AG10803 (cell line): ENCODE measurements at places on chromosomes 7 and 10.

- no peak for DNase-seq
Measured at GRCh38 chr7:33201821-33202220, 72.5 kb downstream of the BBS9 start.

- DNase-seq = no peak
Measured at GRCh38 chr10:124160176-124160575, 66.8 kb upstream of the CHST15 start.

DNA sequence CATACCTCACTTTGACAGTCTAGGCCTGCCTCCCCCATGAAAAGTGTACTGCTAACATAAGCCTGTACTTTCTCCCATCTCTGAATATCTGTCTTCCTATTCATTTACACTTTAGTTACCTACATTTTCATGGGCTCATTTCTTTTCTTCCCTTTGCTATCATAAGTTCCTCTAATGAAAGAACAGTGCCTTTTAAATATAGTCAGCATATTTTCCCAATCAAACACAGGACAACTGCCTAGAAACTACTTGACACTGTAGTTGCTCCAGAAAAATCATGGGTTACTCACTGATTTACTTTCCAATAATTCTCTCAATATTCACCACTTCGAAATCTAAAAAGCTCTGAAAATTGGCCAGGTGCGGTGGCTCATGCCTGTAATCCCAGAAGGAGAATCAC is 2.8 kb upstream of the TAX1BP1 start:
- no peak for DNase-seq

- no peak for DNase-seq
Measured at GRCh38 chr7:94907811-94908322, 473 bp downstream of the PPP1R9A start.

- peak; percentile 29 for DNase-seq
Measured at GRCh38 chr10:103592186-103593021, 98.9 kb downstream of the NEURL1 start.

DNA sequence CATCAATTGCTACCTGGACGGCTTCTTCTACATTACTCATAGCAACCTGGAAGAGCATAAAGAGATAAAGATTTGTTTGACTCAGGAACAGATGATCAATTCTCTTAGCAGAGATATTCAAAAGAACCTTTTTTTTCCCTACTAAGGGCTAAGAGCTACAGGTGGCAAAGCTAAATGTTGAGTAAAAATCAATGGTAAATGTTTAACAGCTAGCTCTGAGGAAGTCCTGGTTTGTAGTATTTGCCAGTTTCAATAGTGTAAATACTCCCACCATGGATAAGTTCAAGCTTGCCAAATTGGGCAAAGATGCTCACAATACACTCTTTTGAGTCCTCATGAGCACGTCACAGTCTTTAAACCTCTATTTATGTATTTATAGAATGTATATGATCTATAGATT is 64.0 kb downstream of the AKR1E2 start:
- no peak for DNase-seq

DNA sequence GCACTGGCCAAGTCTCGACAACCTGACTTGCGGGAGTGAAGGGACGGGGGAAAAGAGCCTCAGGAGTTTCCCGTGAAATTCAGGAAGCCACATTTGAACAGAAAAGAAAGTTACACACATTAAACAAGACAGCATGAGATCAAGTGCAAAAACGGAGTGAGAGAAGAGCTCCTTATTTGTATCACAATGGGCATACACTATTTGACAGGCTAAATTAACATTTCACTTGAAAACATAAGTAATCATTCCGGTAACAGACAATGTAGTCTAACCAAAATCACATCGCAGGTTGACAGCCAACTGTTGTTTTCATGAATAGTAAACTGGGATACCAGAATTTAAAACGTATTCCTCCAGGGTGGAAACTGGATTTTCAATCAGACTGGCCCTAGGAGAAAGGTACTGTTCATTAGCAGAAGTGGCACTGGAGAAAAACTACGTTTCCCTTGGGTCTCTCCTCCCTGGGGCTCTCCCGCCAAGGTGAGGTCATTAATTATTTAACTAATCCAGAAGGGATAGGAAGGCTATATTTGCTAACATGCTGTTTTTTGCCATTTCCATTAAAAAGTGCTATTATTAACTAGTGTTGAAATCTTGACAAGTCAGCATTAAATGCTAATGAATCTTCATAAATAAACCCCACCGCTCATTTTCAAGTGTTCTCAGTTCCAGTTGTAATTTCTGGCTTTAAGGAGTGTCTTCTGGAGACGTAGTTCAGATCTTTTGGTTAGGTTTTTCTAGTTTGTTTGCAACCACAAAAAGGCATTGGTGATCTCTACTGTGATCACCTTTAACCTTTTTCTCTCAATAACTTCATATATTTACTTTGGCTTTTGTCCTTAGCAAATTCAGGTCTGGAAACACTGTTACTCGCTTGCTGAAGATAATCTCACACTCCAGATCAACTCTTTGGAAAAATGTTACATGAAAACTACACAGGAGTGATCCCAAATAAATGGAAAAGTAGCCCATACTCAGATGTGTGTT is 25.1 kb downstream of the RHEB start:
- DNase-seq = no peak

DNA sequence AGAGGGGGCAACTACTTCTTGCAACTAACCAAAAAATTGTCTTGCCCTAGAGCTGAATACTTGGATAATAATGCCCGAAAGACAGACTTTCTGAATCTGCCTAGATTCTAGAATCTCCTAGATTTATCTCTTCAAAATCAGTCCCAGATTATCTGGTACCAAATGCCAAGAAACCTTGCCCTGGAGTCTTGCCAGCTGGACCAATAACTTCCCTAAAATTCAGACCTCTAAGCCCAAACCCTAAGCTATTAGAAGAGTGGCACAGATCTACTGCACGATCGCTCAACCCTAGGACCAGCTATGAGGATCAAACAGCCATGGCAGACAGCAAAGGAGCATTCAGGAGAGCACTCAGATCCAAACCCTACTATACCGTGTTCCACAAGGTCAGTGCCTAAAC is 45.0 kb downstream of the ARMH3 start:
- DNase-seq = no peak

DNA sequence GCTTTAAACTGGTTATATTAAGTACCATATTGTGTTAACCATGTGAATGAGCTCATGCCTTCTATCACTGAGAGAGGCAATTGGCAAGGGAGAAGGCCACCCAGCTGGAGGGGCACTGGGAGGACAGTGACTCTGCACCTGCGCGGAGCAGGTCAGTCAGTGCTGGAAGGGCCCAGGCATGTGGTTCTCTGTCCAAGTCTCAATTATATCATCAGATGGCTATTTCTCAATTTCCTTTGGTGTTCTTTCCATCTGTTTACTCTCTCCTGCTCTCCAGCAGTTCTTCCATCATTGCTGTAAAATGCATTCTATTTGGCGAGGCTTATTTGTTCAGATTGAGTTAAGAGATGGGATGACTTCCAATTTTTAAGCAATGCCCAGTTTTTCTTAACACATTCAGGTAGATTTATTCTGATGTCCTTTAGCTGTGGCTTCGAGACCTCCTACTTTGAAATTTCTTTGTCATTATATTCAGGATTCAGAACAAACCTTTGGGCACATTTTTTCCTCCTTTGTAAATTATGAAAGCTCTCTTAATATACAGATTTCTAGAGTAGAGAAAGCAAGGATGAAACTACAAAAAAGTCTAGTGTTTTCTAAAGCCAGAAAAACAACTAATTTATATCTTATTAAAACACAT is 159.3 kb downstream of the BMPER start:
- peak; percentile 51 for DNase-seq

- no peak for DNase-seq
Measured at GRCh38 chr7:42893346-42894240, 18.3 kb downstream of the C7orf25 start.

DNA sequence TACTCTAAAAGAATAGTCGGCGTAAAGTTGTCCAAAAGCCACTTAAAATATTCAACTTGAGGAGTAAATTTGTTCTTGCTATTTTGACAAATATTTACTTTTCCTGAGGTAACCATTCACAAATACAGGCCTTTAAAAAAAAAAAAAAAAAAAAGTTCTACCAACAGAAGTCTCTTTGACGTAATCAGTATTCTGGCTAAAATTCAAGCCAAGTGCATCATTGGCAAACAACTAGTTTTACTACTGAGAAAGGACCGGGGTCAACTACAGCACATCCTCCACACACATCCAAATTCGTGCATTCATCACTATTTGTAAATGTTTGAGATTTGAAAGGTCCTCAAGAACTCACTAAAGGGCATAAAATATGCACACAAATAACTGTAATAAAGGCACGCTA is 2.0 kb downstream of the OAT start:
- peak; percentile 66 for DNase-seq

DNA sequence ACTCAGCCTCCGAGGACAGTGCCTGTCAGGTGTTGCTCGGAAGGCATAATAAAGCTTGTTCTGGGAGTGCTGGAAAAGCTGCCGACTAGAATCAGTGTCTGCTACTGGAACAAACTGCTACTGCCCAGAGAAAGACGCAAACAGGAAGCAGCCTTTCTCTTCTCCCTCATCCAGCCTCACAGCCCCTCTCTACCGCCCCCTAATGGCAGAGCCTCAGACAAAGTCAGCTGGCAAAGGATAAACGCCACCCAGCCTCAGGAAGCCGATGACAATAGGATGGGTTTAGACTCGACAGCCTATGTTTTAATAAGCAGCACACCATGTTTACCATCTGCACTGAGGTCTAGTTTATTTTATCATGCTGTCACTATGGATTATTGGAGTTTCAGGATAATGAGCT is 169.5 kb upstream of the LYZL1 start:
- peak; percentile 13 for DNase-seq

GRCh38 chr7:132145466-132145865 is 430.8 kb downstream of the PLXNA4 start:
- peak; percentile 89 for DNase-seq

DNA sequence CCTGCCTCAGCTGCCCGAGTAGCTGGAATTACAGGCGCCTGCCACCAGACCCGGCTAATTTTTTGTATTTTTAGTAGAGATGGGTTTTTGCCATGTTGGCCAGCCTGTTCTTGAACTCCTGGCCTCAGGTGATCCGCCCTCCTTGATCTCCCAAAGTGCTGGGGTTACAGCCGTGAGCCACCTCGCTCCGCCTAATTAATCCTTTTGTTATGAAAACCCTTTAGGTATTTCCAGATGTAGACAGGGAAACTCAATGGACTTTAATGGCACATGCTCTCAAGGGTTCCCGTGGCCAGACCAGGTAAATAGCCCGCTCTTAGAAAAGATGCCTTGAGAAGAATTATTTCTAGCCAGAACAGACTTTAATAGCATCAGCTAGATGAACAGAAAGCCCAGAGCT is 19.7 kb upstream of the EXOC4 start:
- DNase-seq = no peak

DNA sequence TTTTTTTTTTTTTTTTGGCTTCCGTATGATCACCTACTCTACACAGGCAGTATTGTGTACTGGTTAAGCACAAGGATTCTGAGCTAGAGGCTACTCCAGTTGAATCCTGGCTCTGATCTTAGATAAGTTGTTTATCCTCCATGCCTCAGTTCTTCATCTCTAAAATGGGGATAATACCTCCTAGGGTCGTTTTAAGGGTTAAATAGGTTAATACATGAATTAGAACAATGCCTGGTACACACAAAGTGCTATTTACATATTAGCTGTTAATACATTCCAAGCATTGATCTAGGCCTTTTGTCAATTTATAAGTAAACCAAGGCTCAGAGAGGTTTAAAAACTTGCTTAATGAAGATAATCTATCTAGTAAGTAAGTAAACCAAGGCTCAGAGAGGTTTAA is 59.0 kb downstream of the ST7 start:
- no peak for DNase-seq

DNA sequence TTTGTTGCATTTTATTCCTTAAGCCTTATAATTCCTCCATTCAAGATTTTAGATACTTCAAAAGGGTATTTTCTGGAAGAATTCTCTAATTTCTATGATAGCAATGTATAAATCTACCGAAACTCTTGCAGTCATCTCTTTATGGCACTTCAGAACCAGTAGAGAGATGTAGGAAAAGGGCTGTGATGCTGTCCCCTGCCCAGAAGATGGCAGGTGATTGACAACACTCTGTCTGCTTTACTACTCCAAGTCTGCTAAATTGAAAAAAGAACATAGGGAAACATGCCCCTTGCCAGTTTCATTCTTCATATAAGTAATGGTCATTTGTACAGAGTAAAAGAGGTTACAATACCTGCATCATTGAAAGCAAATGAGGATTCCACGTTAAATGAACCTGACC is 5.1 kb downstream of the TCTN3 start:
- DNase-seq = no peak

GRCh38 chr10:114142018-114142417 is 32.0 kb downstream of the CCDC186 start:
- no peak for DNase-seq

- DNase-seq = no peak
Measured at GRCh38 chr10:80188713-80189112, 16.6 kb downstream of the ANXA11 start.

DNA sequence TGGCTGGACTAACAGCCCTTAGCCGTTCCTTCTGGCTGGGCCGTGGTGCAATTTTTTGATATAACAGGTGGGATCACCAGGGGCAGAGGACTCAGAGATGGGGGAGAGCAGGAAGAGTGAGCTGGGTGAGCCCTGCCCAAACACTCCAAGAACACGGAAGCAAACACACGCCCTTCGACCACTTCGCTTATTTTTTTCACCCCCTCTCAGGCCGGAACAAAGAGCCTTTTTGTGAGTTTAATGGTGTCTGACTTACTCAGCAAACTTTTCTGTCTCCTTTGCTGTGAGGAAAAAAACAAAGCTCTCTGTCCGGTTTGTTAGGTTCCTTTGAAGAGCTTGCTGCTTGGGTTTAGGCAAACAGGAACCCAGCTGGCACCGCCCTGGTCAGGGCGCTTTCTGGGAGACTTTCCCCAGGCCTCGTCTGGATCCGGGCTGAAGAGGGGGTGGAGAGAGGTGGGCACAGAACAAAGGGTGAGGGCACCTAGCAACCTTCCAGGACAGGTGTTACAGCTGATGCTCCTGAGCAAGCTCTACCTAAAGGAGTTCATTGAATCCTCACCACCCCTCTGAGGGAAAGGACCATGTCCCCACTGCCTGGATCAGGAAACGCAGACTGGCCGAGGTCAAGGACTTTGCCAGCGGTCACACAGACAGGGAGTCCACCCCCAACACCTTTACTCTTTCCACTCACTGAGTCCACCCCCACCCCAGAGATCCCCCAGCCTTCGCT is 23.3 kb downstream of the CALML3 start:
- no peak for DNase-seq

- no peak for DNase-seq
Measured at GRCh38 chr10:33395201-33395600, 60.7 kb upstream of the NRP1 start.

DNA sequence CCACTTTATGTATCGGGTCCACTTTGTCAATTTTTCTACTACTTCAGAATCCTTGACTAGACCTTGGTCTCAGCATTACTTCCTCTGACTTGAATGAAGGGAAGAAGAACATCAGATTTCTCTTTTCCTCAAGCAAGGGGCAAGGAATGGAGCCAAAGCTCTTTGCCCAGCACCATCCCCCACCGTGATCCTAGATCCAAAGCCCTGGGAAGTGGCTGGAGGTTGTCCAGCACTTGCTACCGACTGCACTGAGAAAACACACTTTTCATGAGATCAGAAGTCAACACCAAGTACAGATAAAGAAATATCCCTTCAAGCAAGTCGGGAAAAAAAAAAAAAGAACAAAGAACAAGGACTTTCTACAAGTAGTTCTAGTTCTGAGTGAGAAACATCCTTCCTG is 102.1 kb upstream of the DDC start:
- no peak for DNase-seq

- DNase-seq = no peak
Measured at GRCh38 chr10:110355922-110356627, 51.4 kb upstream of the SMNDC1 start.
